Suppressor macrophage treated with lipopolysaccharide for 4 hours (primary cell): ENCODE measurements at places on chromosomes 7 and 10.

- DNase-seq, result no peak
These were observed 144.7 kb downstream of the GRK5 start for GRCh38 chr10:119352042-119352441.

- DNase-seq, result no peak
These were observed 54.1 kb upstream of the NPTX2 start for GRCh38 chr7:98562871-98563495.

GRCh38 chr7:155918720-155919390 is 106.6 kb upstream of the SHH start:
- DNase-seq, result no peak

GRCh38 chr10:124095096-124095495 is 1.7 kb upstream of the CHST15 start:
- DNase-seq, result no peak

GRCh38 chr7:20993693-20994092 is 207.0 kb upstream of the SP8 start:
- no peak for DNase-seq
